Left ventricle myocardium inferior (tissue), 1 donor: ENCODE measurements at places on chromosomes 12 and 14. TPM values are rescaled to one million over a fixed set of nuclear protein-coding genes. Genes with fewer than 3 reads are reported as not detected.

The ASB2 gene
- total RNA-seq = 251 TPM

The OR4E2 gene
- not detected for total RNA-seq

The RFLNA gene
- 0.27 TPM for total RNA-seq

The AICDA gene
- not detected for total RNA-seq

The STAC3 gene
- 0.69 TPM for total RNA-seq

The GDF11 gene
- total RNA-seq = 15.6 TPM

The INHBE gene
- not detected for total RNA-seq
